Sciatic nerve (tissue), 2 donors: ENCODE measurements at places on chromosomes 16 and 17. TPM values are rescaled to one million over a fixed set of nuclear protein-coding genes. Genes with fewer than 3 reads are reported as not detected.

- no peak for DNase-seq
Observed at GRCh38 chr17:46023783-46024388, 24.8 kb downstream of the STH start.

DNA sequence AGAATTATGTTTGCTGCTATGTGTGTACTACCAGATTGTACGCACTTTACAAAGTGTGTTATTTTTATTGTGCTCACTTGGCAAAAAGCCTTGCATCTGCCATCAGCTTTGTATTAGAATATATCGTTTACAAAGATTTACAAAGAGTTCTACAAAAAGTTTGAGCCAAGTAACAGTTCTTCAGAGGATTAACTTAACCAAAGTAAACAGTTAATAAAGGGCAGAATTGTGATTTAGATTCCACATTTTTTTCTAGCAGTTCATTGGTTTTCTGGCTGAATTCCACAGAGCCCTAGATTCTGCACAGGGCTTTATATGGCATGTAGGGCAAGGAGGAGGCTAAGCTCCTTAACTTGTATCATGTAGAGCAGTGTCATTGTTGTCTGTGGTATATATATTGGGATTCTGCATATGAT lies 29.4 kb downstream of the UTP18 start:
- no peak for DNase-seq

KRTAP4-4 gene
- not detected for total RNA-seq

ARHGDIG gene
- 0.94 TPM for total RNA-seq

ZG16 gene
- total RNA-seq, result not detected
